Activated B cell treated with CpG ODN at 0.5 μM for 24 hours (primary cell): ENCODE measurements at places on chromosomes 4 and X.

DNA sequence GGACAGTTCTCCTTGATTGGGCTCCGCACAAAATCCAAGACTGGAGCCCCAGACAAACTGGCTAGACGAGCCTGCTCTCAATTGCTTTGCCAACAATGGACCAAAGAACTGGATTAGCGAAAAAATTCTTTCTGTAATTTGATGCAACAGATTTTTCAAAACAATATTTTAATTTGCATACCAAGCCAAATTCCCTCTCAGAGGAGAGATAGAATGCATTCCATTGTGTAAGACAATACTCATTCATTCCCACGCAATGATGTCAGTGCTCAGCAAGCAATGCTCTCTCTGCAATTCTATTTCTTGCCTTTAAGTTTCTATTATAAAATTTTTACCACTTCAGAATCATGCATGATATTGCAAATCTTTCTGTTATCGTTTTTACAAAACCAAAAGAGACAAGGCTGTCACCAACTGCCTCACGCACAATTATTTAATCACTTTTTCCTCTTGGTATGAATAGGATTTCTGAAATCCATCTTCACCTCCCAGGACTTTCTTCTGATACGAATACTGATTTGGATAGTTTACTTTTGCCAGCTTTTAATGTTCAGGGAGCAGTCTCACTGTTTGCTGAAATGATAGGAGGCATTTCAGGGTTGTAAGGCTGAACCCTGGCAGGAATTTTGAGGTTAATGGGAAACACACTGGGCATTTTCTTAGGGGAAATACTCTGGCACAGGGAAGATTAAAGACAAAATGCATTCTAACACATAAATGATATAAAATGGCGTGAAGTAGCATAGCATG lies 46.1 kb upstream of the HCCS start:
- no peak overlapping the region for H3K27ac ChIP-seq
- no peak for DNase-seq
- H3K27me3 ChIP-seq: no peaks in the 10 kb centered on the region
- no peak overlapping the region for H3K4me3 ChIP-seq
- H3K36me3 ChIP-seq: no peaks in the 10 kb centered on the region

GRCh38 chr4:105361053-105361452 lies 112.8 kb downstream of the PPA2 start:
- H3K4me3 ChIP-seq: no peak overlapping the region
- no peaks in the 10 kb centered on the region for H3K27me3 ChIP-seq
- H3K4me1 ChIP-seq: no peaks in the 10 kb centered on the region
- no peak for DNase-seq
- H3K36me3 ChIP-seq: peaks cover 25% of the 10 kb centered on the region

GRCh38 chr4:99696801-99697200 lies 39.2 kb upstream of the C4orf54 start:
- no peak for DNase-seq
- H3K36me3 ChIP-seq: no peaks in the 10 kb centered on the region
- H3K4me1 ChIP-seq: no peaks in the 10 kb centered on the region
- H3K4me3 ChIP-seq: no peak overlapping the region

- no peaks in the 10 kb centered on the region for H3K4me1 ChIP-seq
- H3K27me3 ChIP-seq: no peaks in the 10 kb centered on the region
- no peak overlapping the region for H3K4me3 ChIP-seq
- H3K36me3 ChIP-seq: no peaks in the 10 kb centered on the region
- H3K27ac ChIP-seq: no peak overlapping the region
These were observed 25.9 kb downstream of the TIGD2 start for GRCh38 chr4:89137231-89137630.

- H3K27ac ChIP-seq: peak overlapping the region; percentile 6
- no peak for DNase-seq
- no peak overlapping the region for H3K4me3 ChIP-seq
- H3K4me1 ChIP-seq: no peaks in the 10 kb centered on the region
These were observed 114.6 kb upstream of the GRID2 start for GRCh38 chr4:92189146-92189545.

- no peaks in the 10 kb centered on the region for H3K36me3 ChIP-seq
- no peak for DNase-seq
- no peaks in the 10 kb centered on the region for H3K4me1 ChIP-seq
- H3K27me3 ChIP-seq: peaks cover 1% of the 10 kb centered on the region
- no peak overlapping the region for H3K27ac ChIP-seq
These were observed 423 bp downstream of the HEPH start for GRCh38 chrX:66164470-66164869.

- H3K36me3 ChIP-seq: peaks cover 3% of the 10 kb centered on the region
- peaks cover 76% of the 10 kb centered on the region for H3K4me1 ChIP-seq
- H3K27ac ChIP-seq: no peak overlapping the region
- no peak for DNase-seq
- no peak overlapping the region for H3K4me3 ChIP-seq
- no peaks in the 10 kb centered on the region for H3K27me3 ChIP-seq
These were observed 7.3 kb downstream of the SEC24B start for GRCh38 chr4:109440948-109441347.

DNA sequence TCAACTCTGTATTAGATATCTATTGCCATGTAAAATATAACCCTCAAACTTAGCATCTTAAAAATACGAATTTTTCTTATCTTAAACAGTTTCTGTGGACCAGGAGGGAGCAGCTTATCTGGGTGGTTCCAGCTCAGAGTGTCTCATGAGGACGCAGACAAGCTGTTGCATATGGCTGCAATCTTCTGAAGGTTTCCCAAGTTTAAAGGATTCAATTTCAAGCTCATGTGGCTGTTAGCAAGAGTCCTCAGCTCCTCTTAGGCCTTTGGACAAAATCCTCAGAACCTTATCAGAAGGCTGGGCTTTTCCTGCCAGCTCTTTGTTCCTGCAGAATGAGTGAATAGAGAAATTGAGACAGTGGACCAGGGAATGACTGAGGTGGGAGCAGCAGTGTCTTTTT lies 2.8 kb upstream of the CTSO start:
- H3K27ac ChIP-seq: no peak overlapping the region
- no peak for DNase-seq
- H3K36me3 ChIP-seq: peaks cover 7% of the 10 kb centered on the region
- peaks cover 11% of the 10 kb centered on the region for H3K27me3 ChIP-seq

GRCh38 chr4:147096667-147097604 lies 151.3 kb upstream of the TTC29 start:
- no peaks in the 10 kb centered on the region for H3K36me3 ChIP-seq
- DNase-seq: no peak
- H3K27me3 ChIP-seq: peaks cover 18% of the 10 kb centered on the region
- no peak overlapping the region for H3K27ac ChIP-seq
